HuH-7.5 (cell line): ENCODE measurements at places on chromosomes 7 and 10.

GRCh38 chr7:84399661-84400060 lies 205.1 kb upstream of the SEMA3A start:
- no peak for DNase-seq

- no peak for DNase-seq
Observed at GRCh38 chr7:2559283-2559950, 638 bp downstream of the IQCE start.

- DNase-seq, result no peak
Observed at GRCh38 chr10:2933071-2933470, 134.3 kb upstream of the PFKP start.

- DNase-seq, result no peak
Observed at GRCh38 chr10:88833723-88834122, 17.9 kb downstream of the ANKRD22 start.

DNA sequence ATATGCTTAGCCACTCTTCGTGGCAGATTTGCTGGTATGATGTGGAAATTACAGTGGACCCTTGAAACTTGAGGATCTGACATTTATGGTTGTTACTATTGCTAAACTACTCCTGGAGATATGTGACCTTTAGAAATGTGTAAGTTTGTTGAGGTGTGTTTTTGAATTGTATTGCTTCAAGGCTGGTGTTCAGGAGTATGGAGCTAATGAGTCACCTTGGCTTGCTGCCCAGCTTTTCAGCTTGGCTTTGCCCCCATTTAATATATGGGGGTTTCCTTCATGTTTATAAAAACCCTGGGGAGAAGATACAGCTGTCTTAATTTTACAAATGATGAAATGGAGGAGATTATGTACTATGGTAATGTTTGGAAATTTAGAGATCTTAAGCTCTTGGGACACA lies 11.6 kb downstream of the HBP1 start:
- DNase-seq, result no peak

- no peak for DNase-seq
Observed at GRCh38 chr7:94294471-94295131, 100.1 kb upstream of the COL1A2 start.

DNA sequence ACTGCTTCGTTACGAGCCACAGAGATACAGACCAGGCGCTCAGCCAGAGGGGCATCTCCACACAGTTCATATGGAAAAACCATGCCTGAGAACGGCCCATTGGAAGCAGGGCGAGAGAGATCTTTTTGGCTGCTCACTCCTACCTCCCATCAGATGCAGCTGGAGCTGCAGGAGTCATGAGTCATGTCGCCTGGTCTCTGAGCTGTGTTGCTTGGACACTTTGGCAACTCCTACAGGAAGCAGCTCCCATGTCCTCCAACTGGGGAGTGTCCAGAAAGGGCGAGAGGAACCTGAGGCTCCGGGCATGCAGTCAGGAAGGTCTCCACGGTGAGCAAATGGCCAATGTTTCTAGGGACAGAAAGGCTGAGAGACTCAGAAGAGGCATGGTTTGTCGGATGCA lies 24.9 kb downstream of the INSIG1 start:
- no peak for DNase-seq

GRCh38 chr10:5545778-5546710 lies 21.3 kb downstream of the CALML3 start:
- no peak for DNase-seq

- no peak for DNase-seq
Observed at GRCh38 chr10:114303556-114303955, 64.5 kb downstream of the VWA2 start.

DNA sequence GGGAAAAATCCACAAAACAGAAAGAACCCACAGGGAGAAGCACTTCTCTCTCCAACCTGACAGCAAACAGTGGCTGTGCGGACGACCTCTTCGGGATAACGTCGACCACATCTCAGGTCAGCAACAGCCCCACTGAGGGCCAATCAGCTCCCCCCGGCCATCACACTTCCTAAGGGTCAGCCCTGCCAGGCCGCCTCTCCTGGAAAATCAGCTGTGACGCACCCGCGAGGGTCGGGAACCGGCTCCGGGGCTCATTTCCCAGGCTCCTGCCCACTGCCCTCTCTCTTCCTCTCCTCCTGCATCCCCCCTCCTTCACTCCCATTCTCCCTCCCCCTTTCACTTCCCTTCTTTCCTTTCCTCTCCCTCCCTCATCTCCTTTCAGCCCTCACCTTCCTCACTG lies 118.3 kb downstream of the DIP2C start:
- no peak for DNase-seq

DNA sequence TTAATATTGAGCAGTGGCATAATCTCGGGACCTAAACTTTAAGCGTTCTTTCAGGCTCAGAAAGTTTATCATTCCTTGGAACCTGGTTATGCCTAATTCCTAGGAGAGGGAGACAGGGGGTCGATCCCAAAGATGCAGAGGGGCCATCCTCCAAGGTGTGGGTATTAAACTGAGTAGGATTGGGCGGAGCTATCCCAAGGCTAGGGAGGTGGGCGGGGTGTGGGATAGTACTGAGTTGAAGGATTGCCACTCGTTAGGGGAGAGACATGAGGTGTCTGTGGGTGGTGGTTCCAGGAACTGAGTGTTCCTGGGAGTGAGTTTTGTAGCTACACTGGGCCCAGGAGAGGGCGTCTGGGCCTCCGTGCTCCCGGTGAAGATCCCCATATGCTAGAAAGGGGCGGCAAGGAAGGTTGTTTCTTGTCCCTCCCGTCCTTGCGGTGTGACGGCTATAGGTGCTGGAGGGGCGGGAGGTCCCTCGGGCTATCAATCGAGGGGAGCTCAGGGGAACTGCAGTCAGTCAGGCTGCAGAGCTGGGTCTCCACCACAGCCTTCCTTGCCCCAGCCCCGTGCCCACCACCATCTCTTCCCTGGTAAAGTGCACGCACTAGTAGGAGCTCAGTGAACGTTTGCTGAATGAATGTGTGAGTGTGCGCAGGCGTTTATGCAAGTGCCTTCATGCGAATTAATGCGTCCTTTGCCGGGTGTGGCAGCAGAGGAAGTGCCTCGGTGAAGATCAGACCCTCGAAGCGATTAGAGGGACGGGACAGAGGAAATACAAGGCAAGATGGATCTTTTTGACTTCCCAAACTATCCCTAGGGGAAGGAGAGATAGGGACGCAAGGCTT lies 3.0 kb upstream of the HMX2 start:
- no peak for DNase-seq

DNA sequence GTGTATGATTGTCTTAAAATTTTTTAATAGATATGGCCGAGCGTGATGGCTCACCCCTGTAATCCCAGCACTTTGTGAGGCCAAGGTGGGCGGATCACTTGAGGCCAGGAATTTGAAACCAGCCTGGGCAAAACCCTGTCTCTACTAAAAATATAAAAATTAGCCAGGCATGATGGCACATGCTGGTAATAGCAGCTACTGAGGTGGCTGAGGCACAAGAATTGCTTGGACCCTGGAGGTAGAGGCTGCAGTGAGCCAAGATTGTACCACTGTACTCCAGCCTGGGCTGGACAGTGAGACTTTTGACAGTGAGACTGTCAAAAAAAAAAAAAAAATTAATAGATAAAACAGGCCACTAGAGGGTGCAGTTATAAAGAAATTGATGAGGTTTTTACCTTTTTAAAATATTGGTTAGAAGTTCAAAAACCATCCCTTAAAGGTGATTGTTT lies 20.5 kb downstream of the NOM1 start:
- DNase-seq, result no peak

- DNase-seq, result no peak
Observed at GRCh38 chr7:112699725-112700513, 90.3 kb downstream of the TMEM168 start.

- DNase-seq, result no peak
Observed at GRCh38 chr7:44308596-44309270, 16.7 kb downstream of the CAMK2B start.

- DNase-seq, result no peak
Observed at GRCh38 chr7:151339651-151340382, 1.8 kb upstream of the NUB1 start.

DNA sequence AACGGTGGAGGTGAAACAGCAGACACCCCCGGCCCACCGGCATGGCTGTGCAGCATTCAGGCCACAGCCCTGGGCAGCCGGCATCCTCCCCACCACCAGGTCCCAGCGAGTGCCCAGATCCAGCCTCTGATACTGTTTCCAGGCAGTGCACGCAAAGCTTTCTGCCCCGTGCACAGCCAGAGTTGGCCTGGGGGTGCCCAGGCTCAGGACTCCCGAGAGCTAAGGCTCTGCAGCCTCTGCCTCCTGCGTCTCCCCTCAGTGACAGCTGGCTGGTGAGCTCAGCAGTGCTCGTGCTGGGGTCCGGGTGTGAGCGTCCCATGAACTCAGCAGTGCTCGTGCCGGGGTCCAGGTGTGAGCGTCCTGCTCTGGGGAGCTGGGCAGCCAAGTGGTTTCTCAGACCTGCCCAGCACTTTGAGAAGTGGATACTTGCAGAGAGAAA lies 65.4 kb downstream of the CFAP46 start:
- no peak for DNase-seq

- DNase-seq, result no peak
Observed at GRCh38 chr10:60186315-60187071, 203.2 kb downstream of the ANK3 start.

- no peak for DNase-seq
Observed at GRCh38 chr7:31413766-31414165, 73.2 kb upstream of the NEUROD6 start.

DNA sequence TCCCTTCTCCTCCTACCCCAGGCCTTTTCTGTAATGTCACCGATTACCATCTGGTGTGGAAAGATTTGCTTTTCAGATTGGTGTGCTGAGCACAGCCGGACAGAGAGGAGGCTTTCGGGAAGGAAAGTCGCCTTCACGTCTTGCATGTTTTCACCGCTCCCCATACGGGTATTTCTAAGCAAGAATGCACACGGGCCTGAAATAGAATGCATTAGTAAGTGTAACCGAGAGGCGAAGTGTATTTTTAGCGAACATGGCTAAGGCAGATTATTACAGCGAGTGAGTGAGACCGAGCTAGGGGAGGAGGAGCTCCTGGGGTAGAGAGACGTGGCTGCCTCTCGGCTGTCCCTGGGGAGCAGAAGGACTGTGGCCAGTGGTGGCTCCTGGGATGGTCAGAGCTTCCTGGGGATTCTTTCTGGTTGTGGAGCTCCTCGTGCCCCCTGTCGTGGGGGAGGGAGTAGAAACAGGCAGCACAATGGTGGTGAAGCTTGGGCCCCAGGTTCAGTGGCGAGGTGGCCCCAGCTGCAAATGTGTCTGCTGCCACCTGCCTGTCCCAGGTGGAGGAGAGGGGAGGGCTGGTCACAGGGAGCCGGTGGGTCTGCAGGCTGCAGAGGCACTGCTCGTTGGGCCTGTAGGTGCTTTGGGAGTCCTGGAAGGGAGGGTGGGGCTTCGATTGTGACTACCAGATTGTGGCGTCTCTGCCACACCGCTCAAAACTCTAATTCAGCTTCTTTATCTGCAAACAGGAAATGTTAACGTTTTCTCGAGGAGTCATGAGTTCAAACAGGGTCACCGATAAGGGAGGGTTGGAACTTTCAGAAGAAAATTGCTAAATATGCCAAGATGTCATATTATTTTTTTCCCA lies 135.8 kb downstream of the CAMK1D start:
- DNase-seq, result no peak

DNA sequence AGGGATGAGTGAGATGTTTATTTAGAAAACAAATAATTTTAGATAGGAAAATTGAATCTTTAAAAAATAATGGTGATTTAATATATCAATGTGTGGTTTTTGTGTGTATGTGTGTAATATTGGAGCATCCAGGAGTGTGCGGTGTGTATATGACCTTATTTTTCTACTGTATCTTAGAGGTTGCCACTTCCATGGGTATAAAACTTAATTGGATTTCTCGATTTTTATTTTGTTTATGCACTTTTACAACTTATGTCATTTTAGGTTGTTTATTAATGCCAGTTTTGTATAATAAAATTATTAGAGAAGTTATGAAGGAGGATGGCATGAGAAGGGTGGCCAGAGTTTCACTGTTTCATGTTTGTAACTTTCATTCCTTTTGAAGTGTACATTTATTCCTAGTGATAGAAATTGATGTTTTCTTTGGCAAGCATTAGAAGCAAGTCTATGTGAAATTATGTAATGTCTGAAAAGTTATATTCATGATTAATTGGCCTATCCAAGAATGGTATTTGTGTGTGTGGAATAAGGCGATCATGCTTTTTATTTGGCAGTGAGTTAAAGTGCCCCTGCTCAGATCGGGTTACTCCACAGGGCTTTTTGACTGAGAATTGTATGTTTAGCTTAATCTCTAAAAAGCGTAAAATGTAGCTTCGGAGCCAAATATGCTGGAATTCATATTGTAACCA lies 110.3 kb downstream of the KAT6B start:
- no peak for DNase-seq

DNA sequence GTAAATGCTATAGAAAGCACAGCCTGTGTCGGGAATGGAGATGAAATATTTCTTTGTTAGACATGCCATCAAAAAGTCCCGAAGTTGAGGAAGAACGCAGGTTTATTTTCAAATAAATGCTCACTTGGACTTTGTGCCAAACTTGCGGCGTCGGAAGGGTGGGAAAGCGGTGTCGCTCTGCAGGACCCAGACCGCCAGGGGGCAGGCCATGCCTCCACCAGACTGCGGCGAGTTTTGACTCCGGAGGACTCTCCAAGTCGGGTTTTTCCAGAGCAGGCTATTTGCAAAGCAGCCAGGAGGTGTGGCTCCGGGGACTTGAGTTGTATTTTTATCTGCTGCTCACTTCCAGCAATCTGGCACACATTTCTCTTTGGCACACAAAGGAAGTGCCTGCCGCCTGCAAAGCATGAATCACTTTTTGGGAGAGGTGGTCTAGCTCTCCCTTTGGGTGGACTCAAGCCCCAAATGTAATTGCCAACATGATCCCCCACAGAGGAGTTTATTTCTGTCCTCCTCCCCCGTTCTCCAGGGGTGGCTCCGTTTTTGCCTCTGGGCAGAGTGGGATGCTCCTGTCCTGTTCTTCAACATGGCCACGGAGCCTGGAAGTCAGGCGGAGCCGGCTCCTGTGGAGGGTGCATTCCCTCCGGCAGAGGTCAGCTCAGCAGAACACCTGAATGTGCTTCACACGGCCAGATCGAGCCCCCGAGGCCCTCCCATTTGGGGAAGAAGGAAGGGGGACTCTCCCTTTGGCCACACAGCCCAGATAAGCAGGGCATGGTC lies 82.3 kb upstream of the GPR26 start:
- peak; percentile 64 for DNase-seq

DNA sequence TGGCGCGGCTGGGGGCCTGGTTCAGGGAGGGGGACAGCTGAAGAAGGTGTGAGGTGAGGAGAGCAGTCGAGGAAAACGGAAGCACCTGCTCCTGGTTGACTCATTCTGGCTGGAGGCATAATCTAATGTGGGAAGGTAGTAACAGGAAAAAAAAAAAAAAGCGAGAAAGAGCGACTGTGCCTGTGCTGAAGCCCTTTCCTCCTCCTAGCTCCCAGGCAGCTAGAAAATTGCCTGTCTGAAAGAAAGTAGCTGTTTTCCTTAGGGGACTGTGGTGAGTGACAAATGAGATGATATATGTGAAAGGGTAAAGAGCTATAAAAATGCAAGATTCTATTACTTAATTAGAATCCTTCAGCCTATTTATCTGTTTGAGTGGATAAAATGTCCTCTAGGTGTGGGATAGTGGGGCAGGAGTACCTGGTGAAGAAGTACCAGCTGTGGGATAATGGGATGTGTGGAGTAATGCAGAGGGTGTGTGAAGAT lies 4.9 kb upstream of the MEST start:
- DNase-seq, result no peak
